ENCODE measurements at places on chromosomes 12 and 14.

DNA sequence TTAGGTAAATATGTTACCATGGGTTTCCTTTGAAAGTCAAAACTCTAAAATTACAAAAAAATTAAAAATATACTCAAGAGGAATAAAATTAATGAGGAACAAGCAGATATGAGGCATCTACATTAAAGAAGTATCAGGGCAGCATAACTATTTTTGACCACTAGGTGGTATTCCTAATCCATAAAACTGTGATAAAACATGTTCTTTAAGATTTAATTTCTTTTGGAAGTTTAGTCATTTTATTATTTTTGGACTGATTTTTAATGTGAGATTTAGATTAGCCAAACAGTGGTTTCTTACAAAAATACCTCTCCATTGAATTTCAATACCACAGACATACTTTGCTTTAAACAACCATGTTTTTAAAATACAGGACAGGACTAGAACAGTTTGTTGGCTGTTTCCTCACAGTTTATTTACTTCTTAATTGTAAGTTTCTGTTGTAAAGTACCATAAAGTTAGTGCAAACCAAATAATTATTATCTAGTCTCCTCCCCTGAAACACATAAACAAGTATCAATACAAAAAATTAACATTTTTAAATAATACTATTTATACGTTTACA, 49.8 kb downstream of the NTS start:
- no peak for DNase-seq

DNA sequence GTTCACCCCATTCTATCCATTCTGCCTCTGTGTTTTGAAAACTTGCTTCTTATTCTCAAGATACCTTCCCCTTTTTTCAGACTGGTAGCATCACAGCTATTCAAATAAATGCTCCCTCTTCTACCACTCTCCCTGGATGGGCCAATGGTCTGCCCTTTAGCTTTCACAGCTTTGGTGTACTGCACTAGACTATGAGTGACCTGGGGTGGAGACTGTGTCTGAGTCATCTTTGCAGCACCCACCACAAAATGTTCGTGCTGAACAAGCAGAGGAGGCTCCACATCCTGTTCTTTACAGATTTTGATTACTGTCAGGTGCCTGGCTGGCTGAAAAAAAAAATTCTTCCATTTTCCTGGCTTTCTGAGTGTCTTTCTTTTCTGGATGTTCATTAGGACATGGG, 1104.1 kb upstream of the TMEM132C start:
- no peak for DNase-seq

DNA sequence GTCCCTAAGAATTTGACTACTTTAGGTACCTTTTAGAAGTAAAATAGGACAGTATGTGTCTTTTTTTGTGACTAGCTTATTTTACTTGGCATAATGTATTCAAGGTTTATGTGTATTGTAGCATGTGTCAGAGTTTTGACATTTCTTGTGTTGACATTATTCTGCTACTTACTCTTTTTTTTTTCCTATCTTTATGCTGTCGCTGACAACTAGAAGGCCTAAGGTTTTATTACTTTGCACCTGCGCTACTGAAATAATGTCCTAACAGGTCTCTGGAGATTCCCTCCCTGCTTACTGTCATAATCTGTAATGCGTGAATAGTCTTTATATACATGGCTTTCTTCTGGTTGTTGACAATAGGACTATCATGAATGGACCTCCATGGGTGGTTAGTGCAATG, 43.0 kb downstream of the PDE3A start:
- DNase-seq: no peak

GRCh38 chr12:105878964-105879363, 259.8 kb downstream of the NUAK1 start:
- DNase-seq: no peak

GRCh38 chr12:10021342-10021741, 9.1 kb upstream of the CLEC9A start:
- DNase-seq: no peak

DNA sequence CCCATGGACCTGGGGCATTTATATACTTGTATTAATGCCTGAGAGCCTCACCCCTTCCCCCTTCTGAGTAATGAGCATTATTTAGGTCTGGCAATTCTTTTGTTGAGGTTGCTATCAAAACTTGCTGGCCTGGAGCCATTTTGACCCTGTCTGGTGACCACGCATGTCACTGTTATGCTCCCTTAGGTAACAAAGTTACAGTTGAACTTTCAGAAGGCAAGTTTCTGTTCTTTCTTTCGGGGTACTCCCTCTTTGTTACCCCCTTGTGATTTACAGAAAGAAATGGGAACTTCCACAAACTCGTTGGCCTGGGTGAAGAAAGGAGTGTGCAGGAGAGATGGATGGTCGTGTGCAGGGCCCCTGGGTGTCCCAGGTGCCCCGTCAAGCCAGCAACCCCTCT, 305.4 kb downstream of the DPF3 start:
- DNase-seq: no peak

DNA sequence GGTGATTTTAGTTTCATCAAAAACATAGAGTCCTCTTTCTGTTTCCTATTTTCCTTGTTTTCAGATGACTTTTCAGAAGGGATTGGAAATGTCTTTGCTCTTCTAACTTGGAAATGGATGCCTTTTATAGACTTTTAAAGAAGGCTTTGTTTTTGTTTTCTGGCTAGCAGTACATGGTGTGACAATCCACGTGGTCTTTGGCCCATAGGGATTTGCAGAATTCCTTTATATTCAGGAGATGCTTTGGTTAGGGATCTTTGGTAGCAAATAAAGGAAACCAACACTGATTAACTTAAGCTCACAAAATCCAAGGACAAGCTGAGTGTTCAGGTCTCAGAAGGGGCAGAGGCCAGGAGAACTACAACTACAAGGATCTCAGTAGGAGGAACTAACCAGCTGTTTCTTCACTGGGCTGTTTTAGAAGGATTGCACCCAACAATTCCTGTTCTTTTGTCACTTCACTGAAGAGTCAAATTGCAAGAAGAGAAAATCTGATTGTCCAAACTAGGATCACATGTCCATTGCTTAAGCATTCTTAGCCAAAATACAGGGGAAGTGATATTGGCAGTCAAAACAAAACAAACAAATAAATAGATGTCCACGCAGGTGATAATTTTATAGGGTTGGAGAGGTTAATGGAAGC, 58.6 kb upstream of the MANSC4 start:
- DNase-seq: no peak

- no peak for DNase-seq
Measured at GRCh38 chr14:100607611-100607956, 20.4 kb upstream of the BEGAIN start.

DNA sequence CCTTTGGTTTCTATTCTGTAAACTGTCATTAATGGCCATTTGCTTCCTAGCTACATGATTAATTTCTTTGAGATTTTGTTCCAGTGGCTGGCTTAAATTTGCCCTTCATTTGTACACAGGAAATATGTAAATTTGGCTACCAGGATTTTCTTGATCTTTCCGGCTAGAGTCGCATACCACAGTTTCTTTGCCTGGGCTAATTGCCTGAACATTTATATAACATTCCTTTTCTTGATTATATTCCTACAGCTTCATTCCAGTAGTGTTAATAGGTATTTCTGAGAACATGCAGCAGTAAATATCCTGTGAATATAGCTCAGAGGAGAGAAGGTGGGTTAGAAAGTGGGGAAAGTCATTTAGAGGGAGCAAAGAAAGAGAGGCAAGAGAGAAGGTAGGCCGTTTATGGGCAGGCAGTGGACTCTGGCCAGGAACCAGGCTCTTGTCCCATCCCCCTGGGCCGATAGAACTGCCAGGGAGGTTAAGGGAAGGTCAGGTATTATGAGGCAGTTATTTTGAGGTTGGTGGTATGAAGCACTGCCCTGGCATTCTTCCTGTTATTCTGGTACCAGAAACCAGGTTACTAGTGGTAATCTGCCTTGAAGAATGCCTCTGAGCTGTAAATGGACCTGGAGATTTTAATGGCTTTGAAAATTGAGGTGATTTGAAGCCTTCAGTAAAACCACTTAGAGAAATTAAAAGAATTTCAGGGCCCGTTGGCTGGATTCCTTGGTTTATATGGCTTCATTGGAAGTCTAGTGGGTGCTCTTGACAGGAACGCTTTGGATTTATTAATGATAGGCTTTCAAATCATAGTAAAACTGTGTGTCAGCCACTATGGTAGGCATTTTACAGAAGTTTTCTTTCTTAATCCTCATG, 4.4 kb downstream of the RNF10 start:
- peak; percentile 16 for DNase-seq

- DNase-seq: peak; percentile 37
Measured at GRCh38 chr12:95859344-95859816, 628 bp downstream of the SNRPF start.

GRCh38 chr14:61467296-61467695, 145.9 kb downstream of the PRKCH start:
- DNase-seq: no peak

GRCh38 chr14:88975043-88975830, 150.8 kb downstream of the TTC8 start:
- no peak for DNase-seq

DNA sequence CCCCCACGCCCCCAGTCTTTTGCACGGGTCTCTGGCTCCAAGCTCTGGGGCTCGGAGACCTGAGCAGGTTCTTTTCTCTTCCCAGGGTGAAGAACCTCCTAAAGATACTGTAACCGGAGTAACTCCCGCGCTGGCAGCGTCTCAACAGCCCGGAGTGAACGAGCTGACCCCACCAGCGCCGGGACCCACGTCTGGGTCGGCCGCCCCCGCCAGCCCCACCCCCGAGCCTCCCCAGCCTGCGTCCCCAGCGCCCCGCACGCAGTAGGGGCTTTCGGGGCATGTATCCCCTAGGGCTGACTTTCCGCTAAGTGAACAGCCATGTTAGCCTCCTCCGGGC, 858 bp downstream of the SLC35F4 start:
- no peak for DNase-seq

DNA sequence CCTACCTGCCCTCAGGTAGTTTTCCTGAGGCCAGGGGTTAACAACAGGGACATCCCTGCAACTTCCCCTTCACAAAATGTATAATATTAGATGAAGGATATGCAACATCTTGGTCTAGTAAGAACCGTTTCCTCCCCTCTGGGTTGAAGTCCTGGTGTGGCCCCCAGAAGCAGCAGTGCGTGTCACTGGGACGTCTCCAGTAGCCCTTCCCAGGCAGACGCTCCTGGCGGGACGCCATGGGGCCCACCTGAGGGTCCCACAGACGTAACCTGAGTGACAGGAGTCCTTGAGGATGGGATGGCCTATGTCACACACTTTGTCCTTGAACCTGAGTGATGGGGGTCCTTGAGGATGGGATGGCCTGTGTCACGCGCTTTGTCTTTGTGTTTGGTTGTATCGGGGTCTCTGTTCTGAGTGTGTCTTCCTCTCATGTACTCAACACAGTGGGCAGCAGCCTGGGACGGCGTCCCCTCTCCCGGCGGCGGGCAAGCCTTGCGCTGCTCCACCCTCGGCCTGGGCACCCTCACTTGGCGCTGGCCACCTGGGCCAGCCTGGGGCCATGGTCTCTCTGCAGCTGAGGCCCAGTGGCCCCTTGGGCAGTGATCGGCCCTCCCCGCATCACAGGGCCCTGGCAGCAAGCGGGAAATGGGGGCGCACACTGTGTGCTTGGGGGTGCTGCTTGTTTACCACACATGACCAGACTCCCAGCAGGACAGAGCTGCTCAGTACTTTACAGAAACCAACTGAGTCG, 14.3 kb upstream of the AMN start:
- no peak for DNase-seq

DNA sequence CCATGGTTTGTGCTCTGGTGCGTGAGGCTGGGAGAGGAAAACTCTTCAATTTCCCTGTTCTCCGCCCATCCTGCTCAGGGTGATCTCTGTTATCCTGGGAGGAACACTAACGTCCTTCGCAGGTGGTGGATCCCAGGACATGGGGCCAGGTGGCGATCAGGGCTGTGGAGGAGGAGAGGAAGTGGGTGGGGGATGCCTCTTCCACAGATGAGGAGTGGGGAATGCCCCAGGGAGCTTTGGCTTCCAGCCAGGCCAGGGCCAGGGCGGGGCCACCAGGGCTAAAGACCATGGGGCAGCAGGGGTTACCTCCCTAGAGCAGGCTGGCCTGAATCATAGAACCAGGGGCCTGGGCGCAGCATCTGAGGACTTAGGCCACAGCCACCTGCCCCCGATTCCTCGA, 3.3 kb upstream of the KRT75 start:
- DNase-seq: no peak

- DNase-seq: no peak
Measured at GRCh38 chr14:75459099-75459741, 31.4 kb downstream of the JDP2 start.

- no peak for DNase-seq
Measured at GRCh38 chr12:13241833-13242488, 45.4 kb downstream of the EMP1 start.

DNA sequence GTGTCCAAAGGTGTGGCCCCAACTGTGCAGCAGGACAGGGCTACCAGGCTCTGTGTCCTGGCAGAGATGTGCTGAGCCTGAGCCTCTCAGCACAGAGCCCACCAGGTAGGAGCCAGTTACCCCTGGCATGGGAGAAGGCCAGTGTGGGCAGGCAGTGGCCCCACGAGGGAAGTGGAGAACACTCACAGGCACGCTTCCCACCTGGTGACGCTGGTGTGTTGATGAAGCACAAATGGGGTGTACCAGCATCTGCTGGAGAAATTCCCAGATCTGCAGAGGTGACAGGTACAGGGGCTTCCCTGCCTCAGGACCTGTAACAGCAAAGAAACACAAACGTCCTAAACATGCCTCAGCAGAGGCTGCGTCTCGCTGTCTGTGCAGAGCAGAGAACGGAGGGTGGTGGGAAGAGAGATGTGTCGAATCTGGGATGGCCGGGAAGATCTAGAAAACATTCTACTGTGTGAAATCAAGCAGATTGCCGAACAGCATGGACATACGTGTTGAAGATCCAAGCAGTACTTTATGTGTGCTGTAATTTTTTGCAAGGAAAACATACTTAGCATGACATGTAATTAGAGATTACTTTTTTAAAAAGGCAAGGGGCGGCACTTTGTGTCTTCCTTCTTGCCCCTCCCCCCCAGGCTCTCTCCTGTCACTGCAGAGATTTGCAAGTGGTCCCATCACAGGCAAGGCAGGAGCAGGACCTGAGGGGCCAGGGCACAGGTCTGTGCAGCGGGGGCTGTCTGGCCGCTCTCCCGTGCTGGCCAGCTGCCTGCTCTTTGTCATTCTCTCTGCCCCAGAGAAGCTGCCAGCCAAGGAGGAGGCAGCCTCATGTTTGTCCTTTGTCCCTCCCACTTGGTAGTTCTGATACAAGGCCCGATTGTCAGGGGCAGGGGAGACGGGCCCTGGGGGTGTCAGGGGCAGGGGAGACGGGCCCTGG, 17.3 kb downstream of the HIP1R start:
- DNase-seq: no peak

DNA sequence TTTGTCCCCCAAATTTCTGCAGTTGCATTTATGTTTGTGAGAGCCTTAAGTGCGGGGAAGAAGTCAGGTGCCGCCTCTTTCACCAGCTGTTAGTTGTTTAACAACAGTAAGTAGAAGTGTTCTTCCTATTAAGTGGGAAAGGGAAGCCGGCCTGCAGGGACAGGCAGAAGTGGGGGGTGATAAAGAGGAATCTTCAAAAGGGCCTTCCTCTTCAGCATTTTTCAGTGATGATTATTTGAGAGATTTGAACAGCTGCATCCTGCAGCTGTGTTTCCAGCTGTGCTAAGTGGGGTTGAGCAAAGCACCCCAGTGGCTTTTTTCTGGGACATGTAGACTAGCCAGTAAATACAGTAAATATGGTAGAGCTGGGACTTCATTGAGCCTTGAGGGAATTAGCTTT, 32.1 kb upstream of the SLC38A1 start:
- no peak for DNase-seq
